DMS79 (cell line): ENCODE measurements at places on chromosomes 3 and 15.

- DNase-seq, result no peak
These were observed 59.8 kb upstream of the HEG1 start for GRCh38 chr3:125115640-125116039.

GRCh38 chr3:129605203-129605921 lies 1.1 kb downstream of the PLXND1 start:
- DNase-seq, result peak; percentile 17

- no peak for DNase-seq
These were observed 27.4 kb downstream of the BTD start for GRCh38 chr3:15628967-15629366.

- no peak for DNase-seq
These were observed 72.0 kb upstream of the LRTM1 start for GRCh38 chr3:54999811-55000210.

- no peak for DNase-seq
These were observed 1223.2 kb downstream of the OTOL1 start for GRCh38 chr3:162719684-162720341.

DNA sequence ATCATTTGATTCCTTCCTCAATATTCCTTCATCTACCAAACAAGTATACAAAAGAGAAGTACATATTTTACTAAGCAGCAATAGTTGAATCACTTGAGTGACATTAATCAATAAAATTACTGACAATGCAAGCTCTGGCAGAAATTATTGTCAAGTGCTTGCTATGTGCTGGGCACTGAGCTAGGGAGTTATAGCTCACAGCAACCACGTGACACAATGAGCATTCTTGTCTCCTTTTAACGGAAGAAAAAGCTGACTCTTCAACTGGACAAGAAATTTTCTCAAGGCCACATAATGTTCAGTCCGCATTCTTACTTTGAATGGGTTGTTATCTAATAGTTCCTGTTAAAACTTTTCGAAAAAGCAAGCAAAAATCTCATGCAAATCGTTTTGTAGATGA lies 500.1 kb downstream of the PYDC2 start:
- no peak for DNase-seq

- no peak for DNase-seq
These were observed 66.5 kb upstream of the DAZL start for GRCh38 chr3:16671690-16672089.

- no peak for DNase-seq
These were observed 7.5 kb upstream of the APOD start for GRCh38 chr3:195591220-195591619.
